ENCODE measurements at places on chromosomes 11 and 22.

GRCh38 chr11:110525883-110526282 is 96.1 kb downstream of the FDX1 start:
- peak; percentile 95 for DNase-seq

GRCh38 chr22:20899827-20900423 is 17.3 kb upstream of the CRKL start:
- DNase-seq = no peak

DNA sequence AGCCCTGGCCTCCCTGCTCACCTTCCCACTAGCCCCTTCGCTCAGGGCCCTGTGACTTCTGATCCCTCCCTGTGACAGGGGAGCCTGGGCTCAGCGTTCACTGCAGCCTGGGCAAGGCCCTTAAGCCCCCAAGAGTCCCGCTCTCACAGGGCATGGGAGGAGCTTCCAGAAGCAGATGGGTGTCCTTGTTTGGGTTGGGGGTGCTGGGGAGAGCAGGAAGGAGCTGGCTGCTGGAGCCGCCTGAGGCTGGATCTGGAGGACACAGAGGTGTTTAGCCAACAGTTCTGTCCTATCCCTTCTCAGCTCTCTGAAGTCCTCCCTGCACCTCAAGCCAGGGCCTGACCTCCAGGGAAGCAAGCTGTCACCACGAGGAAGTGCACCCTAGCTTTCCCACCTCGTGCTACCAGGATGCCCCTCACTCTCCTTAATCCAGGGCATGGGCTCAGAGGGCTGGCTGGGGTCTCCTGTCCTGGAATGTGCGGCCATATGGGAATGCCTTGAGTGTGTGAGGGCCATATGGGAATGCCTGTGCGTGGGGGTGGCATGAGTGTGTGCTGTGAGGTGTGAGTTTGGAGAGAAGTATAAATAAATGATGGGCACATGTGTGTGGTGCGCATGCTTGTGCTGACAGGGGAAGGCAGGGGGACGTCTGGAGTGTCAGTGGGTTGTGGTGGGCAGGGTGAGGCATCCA is 25.0 kb upstream of the TUB start:
- no peak for DNase-seq

- no peak for DNase-seq
Observed at GRCh38 chr11:19598456-19598855, 114.2 kb upstream of the NAV2 start.

- DNase-seq = peak; percentile 33
Observed at GRCh38 chr11:77151804-77152509, 23.9 kb downstream of the MYO7A start.

- DNase-seq = no peak
Observed at GRCh38 chr11:26665946-26666345, 55.9 kb downstream of the SLC5A12 start.

DNA sequence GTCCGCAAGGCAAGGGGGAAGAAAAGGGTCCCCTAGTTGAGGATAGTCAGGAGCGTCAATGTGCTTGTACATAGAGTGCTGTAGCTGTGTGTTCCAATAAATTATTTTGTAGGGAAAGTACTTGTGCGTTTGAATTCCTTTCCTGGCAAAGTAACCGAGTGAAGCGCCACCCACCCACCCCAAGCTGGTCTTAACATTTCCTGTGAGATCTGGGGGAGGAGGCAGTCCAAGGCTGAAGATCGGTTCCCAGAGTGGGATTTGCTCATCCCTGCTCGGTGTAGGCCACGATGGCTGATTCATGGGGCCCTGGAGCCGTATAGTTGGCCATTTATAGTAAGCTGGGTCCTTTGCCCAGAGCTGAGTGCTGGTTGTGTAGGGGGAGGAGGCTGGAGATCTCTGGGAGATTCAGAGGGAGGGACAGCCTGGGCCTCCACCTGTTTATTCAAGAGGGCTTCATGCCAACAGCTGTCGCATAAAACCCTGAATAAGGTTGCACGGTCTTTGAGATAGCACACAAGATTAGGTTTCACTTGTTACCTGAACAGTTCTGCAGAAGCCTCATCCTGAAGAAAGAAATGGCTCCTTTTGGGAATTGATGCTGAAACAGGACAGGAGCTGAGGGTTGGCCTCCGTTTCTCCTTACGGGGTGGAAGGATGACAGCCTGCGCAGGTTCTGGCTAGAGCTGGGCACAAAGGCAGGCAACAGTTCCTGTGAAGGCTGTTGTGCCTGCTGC is 2.4 kb downstream of the ATF4 start:
- DNase-seq = peak; percentile 75

Data from fibroblast of mammary gland (primary cell).